M059J (cell line): ENCODE measurements at places on chromosomes 3 and 15.

- peak; percentile 55 for DNase-seq
These were observed 44.8 kb downstream of the CYP11A1 start for GRCh38 chr15:74322558-74323180.

GRCh38 chr3:50926868-50927267 lies 252.1 kb downstream of the DOCK3 start:
- no peak for DNase-seq

DNA sequence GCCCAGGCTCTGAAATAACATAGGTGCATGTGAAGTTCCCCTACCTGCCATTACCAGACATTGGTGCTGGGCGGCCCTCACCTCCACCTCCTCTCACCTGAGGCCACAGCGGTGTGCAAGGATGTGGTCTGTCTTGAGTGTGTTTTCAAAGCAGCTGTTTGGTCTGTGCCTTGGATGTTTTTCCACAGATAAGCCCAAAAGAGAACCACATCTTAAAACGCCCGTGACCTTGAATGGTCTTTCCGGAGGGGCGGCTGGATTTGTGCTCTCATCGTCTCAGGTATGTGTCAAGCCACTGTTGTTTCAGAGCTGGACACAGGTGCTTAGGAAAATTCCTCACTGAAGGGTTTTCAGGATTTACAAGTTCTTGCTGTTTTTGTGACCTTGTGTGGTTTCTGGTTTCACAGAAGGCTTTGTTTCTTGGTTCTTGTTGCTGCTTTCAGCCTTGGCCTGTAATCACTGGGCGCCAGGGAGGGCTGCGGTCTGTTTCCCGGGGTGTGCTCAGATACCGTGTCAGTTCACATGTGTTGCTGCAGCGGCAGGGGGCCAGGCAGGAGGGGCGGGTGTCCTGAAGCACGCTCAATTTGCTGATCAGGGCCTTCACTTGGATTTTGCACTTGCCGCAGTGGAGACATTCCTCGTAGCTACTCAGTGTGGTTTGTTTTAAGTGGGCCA lies 128.4 kb downstream of the IGF1R start:
- DNase-seq: no peak

GRCh38 chr3:128923576-128923975 lies 44.2 kb downstream of the ACAD9 start:
- DNase-seq: no peak

DNA sequence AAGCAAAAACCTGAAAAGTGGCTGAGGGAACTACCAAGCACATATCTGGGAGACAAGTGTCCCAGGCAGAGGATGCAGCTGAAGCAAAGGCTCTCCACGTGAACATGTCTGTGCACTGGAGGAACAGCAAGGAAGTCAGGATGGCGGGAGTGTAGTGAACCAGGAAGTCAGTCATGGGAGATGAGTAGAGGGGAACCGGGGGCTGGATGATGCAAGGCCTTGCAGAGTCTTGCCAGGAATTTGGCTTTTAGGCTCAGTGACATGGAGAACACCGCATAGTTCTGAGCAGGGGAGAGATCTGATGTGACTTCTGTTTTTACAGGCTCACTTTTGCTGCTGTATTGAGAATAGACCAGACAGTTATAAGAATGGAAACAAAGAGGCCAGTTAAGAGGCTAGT lies 19.0 kb downstream of the C2CD4A start:
- DNase-seq: no peak

DNA sequence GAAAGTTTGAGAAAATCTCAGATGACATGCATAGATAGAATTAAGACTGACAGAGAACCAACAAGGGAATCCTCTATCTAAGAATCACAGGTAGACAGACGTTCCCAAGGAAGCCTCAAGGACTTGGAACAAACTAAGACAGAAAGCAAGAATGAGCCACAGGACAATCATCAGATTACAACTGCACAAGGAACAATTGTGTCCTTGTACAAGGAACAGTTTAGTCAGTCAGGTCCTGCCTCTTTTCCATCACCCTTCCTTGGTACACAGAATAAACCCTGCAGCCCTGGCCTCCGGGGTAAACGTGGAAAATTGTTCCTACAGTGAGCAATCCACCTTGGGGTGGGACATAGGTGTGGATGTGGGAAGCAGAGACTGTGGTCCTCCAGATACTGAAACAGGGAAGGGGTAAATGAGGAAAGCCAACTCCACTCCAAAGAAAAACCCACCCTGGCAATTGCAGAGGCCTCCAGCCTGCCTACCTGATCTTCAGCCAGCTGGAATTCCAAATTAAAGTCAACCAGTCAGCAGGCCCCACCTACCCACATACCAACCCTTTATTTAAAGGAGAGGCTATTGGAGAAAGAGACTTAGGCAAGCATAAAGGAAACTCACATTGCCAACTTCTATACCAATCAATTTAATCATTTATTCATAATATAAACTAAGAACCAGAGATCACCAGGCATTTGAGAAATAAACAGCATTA lies 73.4 kb downstream of the ULK4 start:
- DNase-seq: no peak

- no peak for DNase-seq
These were observed 53.8 kb downstream of the IMPG2 start for GRCh38 chr3:101266566-101266965.

GRCh38 chr15:75356006-75356405 lies 9.2 kb downstream of the NEIL1 start:
- DNase-seq: no peak
